Suppressor macrophage (primary cell): ENCODE measurements at places on chromosomes 3 and 15.

- DNase-seq, result no peak
These were observed 4.3 kb downstream of the GNB5 start for GRCh38 chr15:52186651-52187486.

DNA sequence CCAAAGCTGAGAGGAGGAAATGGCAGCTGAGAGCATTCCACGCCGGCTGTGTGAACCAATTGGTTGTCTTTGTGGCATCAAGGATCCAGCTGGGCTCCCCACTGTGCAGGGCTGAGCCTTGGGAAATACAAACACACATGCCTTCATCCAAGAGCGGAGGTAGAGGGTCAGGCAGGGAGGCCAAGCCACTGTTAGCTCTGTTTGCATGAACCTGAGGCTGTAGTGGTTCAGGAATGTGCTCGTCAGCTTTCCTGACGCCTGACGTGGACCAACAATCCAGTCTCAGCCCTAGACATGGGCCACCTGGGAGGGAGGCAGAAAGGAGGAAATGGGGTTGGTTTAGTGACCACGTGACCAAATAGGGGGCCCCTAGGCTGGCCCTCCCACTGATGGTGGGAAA is 276.9 kb downstream of the TLE3 start:
- DNase-seq, result no peak

DNA sequence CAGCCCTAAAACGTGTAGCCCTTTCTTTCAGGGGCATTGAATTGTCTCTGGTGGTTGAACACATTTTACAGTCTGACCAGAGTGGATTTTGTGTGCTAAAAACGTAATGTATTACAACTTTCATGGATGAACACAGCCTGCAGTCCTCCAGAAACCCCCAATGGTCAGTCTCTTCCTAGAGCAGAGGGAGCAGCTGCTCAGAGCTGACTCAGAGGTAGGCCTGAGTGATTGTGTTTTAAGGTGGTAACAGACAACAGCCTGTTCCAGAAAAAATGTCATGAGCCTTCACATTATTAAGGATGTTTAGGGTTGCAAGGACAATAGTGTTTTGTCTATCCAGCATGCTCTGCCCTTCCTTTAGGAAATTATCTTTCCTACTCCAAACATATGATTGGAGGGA is 34.5 kb upstream of the CTNNB1 start:
- DNase-seq, result no peak

DNA sequence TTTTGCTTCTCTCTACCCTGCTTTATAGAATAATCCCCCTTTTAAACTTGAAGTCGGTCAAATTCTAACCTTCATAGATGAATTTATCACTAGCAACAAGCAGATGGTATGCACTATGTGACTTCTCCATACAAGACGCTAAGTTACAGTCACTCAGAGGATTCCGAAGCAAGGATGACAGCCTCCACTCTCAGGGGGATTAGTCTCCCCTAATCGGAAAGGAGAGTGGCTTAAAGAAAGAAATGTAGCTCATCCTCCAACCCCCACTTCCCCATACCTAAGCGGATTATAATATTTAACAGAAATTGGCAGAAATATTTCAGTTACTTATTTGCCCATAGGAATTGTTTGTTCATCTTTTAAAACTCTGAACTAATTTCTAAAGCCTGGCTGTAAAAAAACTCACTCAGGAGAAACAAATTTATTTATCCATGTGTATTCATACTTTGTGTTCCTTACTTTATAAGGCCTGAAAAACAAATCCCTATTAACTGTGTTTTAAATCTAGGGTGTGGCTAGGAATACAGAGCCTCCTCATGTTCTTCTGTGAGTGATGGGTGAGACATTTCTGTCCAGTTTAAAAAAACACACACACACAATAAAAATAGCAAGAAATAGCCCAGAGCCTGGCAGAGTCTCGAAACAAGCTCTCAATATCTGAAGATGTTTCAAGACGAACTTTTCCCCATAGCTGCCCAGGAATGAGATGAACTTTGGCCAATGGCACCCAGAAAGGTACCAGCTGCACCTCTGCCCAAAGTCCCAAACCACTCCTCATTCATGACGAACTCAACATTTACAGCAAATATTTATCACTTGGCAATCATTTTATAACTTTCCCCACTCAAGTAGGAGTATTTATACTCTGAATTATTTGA is 18.7 kb downstream of the SIAH2 start:
- DNase-seq, result no peak

DNA sequence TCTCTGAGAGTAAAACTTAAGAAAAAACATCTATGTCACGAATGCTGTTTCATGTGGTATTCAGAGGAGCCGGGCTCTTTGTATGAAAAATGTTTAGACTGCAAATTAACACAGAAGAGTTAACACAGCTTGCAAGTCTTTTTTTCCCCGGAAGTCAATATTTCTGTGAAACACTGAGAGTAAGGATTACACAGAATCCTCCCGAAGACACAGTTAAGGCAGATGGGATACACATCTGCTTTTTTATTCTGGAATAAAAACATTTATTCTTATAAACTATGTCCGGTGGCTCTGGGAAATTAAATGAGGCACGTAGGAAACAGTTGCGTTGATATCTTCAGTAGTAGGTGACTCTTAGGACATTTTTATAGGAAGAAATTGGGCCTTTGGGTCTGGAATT is 180.6 kb downstream of the PTPRG start:
- DNase-seq, result no peak

DNA sequence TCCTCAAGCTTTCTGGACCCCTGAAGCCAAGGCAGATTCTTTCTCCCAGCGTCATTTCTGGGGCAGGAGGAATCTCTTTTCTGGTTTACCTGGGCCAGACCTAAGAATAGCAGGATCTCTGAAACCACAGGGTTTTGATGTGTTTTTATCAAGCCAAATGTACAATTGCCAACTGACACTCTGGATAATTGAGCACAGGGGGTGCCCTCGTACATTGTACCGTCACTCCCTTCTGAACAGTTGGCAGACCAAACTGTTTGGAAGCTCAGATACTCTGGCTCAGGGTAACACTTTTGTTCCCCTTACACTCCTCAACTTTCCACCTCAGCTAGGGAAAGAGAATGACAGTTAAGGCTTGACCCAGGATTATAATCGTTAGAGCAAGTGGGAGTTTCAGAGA is 49.9 kb downstream of the ASTE1 start:
- no peak for DNase-seq

GRCh38 chr3:82633319-82633718 is 871.9 kb upstream of the GBE1 start:
- no peak for DNase-seq

DNA sequence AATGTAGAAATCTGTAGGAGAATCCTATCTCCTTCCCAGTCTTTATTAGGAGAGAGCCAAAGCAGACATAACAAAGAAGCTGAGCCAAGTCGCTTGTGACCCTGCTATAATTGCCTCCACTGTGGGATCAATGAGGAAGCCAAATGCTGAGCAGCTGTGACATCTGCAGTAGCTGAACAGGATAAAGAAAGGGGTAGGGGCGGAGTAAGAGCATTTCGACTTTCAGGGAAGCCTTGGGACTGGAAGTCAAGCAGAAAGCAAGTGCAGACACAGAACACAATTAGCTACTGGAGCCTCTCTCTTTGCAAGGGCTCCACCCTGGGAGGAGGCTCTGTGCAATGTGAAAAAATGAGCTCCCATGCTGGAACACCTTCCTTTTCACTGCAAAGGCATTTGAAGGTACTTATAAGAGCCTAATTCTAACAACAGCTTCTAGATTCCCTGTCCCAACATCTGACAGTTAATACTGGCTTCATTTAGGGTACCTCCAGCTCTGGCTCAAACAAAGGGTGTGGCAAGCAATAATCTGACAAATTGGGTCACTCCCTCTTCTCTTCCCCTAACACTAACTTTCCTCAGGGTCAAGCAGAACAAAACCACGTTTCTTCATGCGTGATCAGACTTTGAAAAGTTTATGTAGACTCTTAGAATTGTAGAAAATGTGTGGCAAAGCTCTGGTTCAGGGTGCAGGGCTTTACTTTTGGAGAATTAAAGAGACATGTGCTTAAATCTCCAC is 166.4 kb downstream of the CADPS start:
- no peak for DNase-seq

DNA sequence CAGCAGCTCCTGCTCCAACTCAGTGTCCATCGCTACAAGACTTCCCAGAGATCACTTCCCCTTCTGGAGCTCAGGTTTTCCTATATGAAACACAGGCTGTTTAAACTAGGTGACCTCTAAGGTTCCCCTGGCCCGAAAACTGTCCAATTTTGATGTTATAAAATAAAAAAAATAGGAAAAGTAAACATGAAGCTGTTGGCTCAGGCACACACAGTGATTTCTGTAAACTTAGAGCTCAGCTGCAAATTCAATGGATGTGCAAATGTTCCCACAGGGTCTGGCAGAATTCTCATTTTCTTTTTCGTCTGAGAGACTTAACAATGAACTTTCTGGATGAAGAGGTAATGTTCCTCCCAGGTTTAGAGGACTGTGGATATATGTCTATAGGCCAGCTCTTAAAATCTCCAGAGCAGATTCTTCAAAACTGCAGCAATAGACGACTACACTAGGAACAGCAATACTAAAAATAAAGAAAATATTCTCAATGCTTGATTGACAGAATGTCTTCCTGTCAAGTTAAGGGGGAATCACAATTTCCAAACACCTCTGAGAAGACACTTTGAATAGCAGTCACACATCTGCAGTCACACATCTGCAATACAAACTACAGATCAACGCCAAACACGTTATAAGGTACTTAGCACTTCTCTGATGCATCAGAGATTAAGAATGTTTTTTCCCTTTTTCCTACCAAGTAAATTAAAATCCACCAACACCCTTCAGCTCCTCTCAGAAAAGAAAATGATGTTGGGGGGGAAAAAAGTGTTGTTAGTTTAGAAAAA is 2.8 kb downstream of the NUP210 start:
- DNase-seq, result no peak

GRCh38 chr3:174002543-174002942 is 605.0 kb downstream of the NLGN1 start:
- DNase-seq, result no peak

- DNase-seq, result no peak
These were observed 391.9 kb upstream of the TBL1XR1 start for GRCh38 chr3:177589041-177589650.

DNA sequence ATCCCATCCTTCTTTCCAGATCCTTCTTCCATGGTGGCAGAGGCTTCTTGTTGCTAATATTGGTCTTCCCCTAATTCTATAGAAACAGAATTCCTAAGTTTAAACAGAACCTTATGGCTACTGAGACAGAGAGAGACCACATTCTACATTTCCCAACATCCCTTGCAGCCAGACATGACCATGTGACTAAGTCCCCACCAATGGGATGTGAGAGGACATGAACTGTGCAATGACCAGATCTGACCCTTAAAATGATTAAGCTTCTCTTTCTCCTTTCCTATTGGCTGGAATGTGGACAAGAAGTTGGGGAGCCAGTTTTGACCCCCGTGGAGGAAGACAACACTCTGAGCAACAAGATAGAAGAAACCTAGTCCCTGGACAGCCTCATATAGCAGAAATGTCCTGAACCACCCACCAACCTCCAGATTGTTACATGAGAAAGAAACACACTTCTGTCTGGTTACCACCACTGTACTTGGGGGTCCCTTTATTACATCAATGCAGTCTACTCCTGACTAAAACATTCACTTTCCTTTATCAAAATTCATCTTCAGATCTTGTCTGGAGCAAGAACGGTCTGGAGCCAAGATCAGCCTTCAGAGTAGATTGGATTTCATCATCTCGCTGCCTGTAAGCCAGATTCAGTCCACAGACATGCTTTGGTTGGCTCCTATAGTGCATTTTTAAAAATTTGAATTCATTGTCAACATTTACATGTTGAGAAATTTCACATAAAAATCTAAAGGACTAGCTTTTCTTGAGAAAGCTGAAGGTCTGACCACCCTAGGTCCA is 183.9 kb downstream of the SHQ1 start:
- no peak for DNase-seq

- no peak for DNase-seq
These were observed 679.0 kb upstream of the DPPA4 start for GRCh38 chr3:110016235-110016815.

DNA sequence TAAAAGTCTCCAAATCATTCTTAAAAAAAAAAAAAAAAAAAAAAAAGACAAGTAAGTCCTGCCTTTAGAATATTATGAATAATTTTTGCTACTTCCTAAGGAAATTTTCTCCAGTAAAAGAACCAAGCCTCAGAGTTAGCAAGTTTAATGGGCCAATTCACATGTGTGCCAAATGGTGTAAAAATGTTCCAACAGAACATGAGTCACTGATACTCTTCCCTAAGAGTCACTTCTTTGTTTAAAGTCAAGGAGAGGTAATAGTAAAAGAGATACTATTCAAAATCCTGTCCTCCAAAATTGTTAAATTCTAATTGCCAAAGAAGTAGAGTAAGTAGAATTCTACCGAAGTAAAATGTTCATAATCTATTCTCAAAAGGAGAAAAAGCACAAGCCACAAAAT is 17.7 kb upstream of the CPA3 start:
- DNase-seq, result no peak

DNA sequence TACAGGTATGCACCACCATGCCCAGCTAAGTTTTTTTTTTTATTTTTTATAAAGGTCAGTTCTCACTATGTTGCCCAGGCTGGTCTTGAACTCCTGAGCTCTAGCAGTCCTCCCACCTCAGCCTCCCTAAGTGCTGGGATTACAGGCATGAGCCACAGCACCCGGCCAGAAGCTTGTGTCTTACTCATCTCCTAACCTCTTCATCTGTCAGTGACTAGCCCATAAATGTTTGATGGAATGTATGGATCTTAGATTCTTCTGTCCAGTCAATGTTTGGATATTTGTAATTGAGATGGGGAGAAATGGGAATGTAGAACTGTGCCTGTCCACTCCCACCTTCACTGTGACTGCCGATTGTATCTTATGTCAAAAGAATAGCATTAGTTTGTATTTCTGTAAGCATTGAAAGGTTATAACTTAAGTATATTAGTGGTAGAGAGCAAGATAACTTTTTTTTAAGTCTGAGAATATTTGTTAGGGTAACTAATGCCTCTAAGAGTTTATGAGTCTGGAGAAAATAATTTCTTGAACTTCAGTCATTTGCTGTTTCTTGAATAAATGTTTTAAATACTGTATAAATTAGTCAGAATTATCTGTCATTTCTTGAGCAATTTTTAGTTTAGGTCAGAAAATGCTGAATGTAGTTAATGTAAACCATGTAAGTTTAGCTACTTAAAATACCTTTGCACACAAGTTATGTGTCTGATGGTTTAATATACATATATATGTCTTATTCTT is 215.3 kb upstream of the CGNL1 start:
- no peak for DNase-seq

DNA sequence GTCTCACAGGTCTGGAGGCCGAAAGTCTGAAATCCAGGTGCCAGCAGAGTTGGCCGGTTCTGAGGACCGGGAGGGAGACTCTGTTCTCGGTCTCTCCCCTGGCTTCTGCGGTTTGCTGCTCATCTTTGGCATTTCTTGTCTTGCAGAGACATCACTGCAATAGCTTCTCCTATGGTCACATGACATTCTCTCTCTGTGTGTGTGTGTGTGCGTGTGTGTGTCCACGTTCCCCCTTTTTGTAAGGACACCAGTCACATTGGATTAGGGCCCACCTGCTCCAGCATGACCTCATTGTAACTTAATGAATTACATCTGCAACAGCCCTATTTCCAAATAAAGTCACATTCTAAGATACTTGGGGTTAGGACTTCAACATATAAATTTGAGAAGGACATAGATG is 12.4 kb upstream of the ATP10A start:
- peak; percentile 35 for DNase-seq

- DNase-seq, result no peak
These were observed 76.7 kb upstream of the FAM3D start for GRCh38 chr3:58743296-58743695.

- no peak for DNase-seq
These were observed 9.1 kb downstream of the SEMA6D start for GRCh38 chr15:47726399-47726823.
